Fibroblast of skin of back (primary cell): ENCODE measurements at places on chromosomes 13 and 19.

DNA sequence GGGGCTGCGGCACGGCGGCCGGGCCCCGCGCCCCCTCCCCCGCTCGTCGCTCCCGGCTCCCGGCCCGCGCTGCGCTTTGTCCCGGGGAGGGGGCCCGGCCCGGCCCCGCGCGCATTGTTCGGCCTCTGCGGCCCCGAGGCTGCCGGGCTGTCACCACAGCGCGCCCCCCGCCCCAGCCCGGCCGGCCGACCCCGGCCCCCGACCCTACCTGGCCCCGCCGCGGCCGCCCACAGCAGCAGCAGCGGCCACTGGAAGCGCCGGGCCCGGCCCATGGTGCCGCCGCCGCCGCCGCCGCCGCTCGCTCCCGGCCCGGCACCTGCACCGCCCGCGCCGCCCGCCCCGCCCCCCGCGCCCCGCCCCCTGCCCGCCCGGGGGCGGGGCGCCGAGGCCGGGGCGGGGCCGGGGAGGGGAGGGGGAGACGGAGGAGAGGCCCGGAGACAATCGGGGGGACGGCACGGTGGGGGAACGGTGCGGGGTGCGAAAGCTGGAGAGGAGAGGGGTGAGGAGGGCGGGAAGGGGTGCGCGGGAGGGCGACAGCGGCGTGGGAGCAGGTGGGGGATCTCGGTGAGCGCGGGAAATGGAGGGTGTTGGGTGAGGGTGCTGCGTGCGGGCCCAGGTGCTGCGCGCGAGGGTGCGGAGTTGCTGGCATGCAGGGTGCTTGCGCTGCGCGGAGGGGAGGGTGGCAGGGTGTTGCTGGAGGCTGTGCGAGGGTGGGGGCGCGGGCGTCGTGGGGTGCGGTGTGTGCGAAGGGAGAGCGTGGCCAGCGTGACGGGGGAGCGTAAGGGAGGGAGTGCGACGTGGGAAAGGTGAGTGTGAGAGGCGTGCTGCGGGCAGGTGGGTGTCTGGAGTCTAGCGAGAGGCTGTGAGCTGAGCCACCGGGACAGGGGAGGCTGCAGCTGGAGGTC, at the start of gene CADM4:
CADM4 (minus strand) TSS at position 332 of the 905 bp plus-strand sequence; CDS start at position 272, 60 bp downstream.
- no peak for DNase-seq

- DNase-seq, result no peak
Observed at GRCh38 chr13:25494698-25495411, 123.1 kb downstream of the ATP8A2 start.

- no peak for DNase-seq
Observed at GRCh38 chr13:113015826-113016525, 47.0 kb downstream of the MCF2L start.

DNA sequence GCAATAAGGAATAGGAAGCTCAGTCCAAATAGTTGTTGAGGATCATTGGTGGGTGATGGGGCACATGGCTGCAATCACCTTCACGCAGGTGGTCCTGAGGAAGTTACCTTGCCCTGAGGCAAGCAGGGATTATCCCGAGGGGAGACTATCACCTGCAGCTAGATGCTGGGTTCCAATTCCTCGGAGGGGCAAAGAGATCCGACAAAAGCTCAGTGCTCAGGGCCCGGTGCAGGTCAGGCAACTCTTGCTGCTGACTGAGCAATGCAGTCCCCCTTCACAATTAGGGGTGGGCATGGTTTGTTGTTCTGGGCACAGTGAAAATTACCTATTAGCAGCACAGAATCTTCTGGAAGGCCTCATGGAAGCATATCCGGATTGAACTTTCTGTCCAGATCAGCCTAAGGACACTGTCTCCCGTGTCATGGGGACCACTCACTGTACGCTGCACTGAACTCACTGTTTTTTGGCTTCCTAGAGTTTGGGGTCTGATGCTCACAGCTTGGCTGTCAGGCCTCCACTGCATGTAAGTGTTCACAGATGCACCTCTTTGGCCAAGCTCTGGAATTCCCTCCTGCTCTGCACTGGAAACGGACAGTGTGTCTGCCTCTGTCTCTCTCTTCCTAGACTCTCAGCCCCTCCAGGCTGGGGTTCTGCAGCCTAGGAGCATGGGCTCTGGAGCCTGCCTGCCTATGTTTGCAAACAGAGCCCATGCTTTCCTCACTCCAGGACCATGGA, 372.7 kb downstream of the ZNF536 start:
- no peak for DNase-seq

- no peak for DNase-seq
Observed at GRCh38 chr19:53078668-53079067, 24.6 kb downstream of the ZNF160 start.

DNA sequence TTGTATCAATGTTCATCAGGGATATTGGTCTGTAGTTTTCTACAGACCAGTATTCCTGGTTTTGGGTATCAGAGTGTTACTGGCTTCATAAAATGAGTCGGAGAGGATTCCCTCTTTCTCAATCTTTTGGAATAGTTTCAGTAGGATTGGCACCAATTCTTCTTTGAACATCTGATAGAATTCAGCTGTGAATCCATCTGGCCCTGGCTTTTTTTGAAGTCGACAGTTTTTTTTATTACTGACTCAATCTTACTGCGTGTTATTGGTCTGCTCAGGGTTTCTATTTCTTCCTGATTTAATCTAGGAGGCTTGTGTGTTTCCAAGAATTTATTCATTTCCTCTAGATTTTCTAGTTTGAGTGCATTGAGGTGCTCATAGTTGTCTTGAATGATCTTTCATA, 11.4 kb downstream of the TEX26 start:
- DNase-seq, result no peak

DNA sequence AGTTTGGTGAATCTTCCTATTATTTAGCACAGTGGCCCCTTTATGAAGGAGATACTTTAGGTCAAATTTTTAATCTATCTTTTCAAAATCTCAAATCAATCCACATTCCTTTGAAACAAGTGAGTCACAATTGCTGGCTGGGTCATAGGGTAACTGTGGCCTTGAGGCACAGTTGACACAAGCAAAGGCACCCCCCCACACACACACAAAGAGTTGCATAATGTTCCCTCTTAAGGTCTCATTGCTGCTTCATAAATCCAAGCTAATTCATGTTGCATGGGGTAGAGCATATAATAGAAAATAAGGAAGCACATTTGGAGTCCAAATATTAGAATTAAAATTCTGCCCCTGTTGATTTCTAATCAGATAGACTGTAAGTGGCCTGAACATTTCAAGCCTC, 171.5 kb downstream of the DLEU7 start:
- DNase-seq, result peak; percentile 35

DNA sequence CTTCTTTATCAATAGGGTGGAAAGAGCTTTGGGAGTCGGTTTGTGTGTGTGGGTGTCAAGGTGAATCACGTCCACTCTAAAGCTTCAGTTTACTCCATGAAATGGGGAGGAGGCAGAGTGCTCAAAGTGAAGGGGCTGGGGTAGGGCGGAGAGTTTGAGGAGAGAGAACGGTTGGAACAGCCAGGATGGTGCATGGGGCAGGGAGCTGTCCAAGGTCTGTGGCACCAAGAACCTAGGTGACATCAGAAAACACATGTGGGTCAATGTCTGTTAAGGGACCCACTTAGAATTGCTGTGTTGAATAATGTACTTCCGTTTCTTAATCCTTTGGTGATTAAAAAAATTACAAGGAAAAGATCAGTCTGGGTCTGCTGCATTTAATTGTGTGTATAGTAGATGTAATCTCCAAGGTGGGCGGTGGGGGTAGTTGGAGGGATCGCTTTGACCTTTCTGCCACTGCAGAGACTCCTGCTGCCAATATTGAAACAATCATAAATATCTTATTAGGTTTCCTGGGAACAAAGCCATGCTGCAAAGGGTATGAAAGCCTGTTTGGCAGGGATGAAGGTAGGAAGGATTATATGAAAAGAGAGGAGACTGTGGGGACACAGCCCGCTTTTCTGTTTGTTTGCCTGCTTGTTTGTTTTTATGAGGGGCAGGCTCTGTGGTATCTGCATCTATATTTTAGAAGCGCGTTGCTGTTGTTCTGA, 122.3 kb downstream of the ATP8A2 start:
- peak; percentile 1 for DNase-seq

DNA sequence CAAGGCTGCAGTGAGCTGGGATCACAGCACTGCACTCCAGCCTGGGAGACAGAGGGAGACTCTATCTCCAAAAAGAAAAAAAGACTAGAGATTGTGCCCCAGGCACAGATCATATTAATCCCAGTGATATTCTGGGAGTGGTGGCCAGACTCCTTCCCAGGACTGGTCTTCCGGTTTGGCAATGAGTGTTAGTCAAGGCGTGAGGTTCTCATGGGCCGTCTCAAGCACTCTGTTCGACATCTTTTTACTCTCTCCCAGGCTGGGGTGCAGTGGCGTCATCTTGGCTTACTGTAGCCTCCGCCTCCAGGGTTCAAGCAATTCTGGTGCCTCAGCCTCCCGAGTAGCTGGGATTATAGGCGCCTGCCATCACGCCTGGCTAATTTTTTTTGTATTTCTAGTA, 5.3 kb upstream of the DPRX start:
- no peak for DNase-seq

GRCh38 chr13:103002279-103002678, 63.9 kb downstream of the SLC10A2 start:
- DNase-seq, result no peak
